Amniotic epithelial cell (primary cell): ENCODE measurements at places on chromosomes 2 and 18.

DNA sequence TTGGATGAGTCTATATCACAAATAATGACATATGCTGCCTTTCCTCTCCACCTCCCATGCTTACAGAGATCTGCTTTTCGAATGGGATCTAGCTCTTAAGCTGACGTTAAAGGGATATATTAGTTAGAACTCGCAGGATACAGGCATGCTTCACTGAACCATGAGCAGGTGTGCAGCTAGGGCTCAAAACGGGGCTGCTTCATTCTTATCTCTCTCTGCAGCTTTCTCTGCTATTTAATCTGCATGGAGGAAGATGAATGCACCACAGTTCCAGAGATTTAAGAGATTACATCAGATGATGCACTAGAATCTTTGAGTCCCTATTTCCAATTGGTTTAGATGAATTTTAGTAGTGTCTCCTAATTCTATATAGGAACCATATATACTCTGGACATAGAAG lies 327.0 kb downstream of the RAD51AP2 start:
- no peak for DNase-seq

GRCh38 chr18:65946777-65947176 lies 196.0 kb downstream of the CDH7 start:
- DNase-seq, result no peak

- no peak for DNase-seq
Measured at GRCh38 chr2:71330155-71330554, 1.4 kb upstream of the ZNF638 start.

- DNase-seq, result no peak
Measured at GRCh38 chr2:208501206-208501605, 94.6 kb downstream of the PTH2R start.

DNA sequence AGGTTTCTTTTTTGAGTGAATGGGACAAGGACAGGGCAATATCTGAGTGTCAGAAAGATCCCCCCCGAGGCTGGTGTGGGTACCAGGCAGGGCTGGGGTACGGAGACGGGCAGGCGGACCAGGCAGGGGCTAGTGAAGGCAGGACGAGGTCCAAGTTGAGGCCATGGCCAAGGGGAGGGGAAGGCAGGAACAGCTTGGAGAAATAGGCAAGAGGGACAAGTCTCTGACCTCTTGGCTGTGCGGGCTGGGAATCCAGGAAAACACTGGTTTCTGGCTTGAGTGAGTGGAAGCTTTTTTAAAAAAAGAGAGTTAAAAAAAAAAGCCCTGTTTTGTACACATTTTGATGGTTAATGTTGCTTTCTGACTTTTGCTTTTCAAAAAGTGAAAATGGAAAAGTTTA lies 30.3 kb downstream of the ASAP2 start:
- DNase-seq, result no peak

GRCh38 chr2:127769587-127769986 lies 41.4 kb downstream of the WDR33 start:
- DNase-seq, result no peak

DNA sequence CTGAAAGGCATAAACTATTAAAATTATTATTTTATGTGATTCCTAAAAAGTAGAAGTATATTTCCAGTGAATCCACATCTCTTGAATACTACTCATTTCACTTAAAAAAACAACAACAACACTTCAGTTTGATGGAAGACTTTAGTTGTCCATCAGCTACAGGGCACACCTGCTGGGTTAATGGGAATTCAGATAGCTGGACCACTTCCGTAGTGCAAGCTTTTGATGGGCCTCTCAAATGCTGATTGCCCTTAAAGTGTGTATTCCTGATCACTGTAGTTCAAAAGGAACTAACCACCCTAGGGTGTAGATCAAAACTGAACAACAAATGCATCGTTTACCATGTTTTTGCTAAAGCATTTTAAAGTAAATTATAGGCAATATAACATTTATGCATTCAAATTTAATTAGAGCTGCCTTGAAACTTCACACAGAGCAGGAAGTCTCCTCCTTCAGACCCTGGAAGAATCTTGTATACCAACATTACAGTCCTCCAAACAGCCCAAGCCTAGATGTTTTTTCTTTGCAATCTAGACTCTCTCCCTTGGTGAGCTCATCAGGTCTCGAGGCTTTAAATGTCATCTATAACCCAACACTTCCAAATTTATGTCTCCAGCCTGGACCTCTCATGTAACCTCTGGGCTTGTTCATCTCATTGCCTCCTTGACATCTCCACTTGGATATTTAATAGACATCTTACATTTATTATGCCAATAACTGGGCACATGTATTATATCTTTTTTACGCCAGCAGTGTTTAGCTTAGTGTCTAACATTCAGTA lies 510.1 kb upstream of the SLC39A10 start:
- DNase-seq, result no peak

DNA sequence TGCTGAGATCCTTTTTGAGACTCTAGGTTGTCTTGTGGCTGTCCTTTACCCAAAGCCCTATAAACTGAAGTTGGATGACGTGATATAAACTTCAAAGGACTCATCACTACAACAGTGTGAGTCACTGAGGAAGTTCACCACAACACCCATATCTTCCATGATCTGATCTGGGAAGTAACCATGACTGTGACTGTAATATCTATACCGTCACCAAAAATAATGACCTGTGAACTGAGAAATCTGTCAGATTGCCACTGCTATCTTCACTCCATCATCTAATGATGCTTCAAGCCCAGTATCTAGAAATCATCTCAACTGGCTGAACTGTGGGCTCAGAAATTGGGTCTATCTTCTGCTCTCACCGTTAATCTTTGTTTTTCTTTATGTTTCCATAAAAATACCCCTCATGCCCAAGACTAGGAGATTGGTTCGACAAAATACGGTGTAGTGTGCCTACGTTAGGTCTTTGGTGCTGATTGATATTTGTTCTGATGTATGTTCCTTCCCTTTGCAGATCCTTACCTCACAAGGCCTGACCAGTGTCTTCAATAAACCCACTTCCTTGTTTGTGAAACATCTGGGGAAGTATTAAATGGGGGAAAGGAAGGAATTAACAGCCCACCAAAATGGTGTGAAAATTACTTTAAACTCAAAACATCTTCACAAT lies 78.2 kb downstream of the MYL12B start:
- peak; percentile 57 for DNase-seq

GRCh38 chr2:10360460-10360849 lies 57.8 kb downstream of the HPCAL1 start:
- DNase-seq, result no peak

- no peak for DNase-seq
Measured at GRCh38 chr2:235900631-235901030, 267.6 kb downstream of the GBX2 start.

GRCh38 chr2:148234143-148234542 lies 213.3 kb downstream of the MBD5 start:
- no peak for DNase-seq

DNA sequence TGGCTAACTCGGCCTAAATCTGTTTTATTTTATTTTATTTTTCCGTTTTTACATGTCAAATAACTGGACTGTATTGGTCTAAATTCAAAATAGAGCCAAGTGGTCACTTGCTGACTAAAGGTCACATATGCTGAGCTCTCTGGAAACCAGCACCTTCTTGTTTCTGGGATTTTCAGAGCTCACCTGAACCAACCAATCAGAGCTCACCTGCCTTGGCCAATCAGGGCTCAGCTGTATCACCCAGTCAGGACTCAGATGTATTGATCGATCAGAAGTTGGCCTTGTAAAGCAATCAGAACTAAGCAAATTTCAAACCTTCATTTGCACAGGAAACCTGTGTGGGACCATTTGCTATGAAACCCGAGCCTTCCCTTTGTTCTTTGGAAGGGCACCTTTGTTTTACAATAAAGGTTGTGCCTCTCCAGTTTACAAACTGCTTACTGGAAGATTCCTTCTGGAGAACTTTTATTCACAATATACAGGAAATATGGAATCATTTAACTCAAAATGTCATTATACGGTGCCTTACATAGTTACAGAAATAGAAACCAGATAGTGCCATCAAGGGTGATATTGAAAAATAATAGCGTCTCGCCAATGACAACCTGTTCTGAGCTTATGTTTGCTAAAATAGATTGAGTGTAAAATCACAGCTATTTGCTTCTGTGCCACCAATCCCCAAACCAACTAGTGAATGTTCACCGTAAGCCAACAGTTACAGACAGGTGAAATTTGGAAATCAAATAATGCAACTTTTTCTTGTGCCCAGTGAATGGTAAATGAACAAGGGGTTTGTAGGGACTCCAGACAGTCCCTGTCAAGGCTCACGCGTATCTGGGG lies 17.3 kb upstream of the PSD4 start:
- DNase-seq, result no peak
